ENCODE measurements at places on chromosomes 7 and 10. TPM values are rescaled to one million over a fixed set of nuclear protein-coding genes. Genes with fewer than 3 reads are reported as not detected.

DNA sequence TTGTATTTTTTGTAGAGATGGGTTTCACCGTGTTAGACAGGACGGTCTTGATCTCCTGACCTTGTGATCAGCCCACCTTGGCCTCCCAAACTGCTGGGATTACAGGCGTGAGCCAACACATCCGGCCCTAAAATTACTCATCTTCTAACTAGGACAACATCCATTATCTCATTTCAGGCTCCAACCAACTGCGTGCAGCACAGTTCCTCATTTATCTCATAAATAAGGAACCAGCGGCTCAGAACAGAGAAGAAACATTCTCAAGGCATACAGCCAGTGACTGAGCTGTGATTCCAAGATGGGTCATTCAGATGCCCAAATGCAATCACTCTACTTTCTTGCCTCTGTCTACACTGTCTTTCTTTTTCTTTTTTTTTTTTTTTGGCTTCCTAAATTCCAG, 356.1 kb downstream of the ELMO1 start:
- DNase-seq: no peak
- H3K4me1 ChIP-seq: peaks cover 15% of the 10 kb centered on the region
- H3K27me3 ChIP-seq: no peaks in the 10 kb centered on the region
- no peak overlapping the region for H3K4me3 ChIP-seq

- no peaks in the 10 kb centered on the region for H3K36me3 ChIP-seq
- H3K4me3 ChIP-seq: peak overlapping the region; percentile 80
- H3K4me1 ChIP-seq: peaks cover 62% of the 10 kb centered on the region
- DNase-seq: peak; percentile 50
- H3K27me3 ChIP-seq: no peaks in the 10 kb centered on the region
These were observed 14.1 kb upstream of the DDIT4 start for GRCh38 chr10:72259491-72260238.

DNA sequence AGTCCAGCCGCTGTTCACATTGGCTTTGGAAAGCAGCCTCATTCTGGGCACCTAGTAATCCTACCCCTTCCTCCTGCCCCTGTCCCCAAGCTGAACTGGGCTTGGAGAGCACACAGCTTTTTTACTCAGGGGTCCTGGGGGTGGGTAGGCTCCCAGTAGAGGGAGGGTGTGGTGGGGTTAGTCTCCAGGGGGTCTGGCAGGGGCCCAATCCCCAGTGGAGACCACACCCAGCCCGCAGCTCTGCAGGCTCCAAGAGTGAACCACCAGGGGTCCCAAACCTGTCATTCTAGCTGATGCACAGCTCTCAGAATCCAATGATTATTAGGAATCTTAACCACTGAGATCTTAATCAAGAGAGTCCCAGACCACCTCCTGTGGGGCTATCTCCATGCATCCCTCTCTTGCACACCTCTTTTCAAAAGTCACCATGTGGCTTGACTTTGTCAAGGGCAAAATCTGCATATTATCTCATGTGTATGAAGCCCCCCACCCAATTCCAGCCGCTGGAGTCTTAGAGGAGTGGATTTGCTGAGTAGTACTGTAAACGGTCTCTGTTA, 2.7 kb downstream of the HOXA11 start:
- no peak overlapping the region for H3K27ac ChIP-seq
- H3K27me3 ChIP-seq: peaks cover 85% of the 10 kb centered on the region
- no peak overlapping the region for H3K4me3 ChIP-seq
- DNase-seq: no peak

DNA sequence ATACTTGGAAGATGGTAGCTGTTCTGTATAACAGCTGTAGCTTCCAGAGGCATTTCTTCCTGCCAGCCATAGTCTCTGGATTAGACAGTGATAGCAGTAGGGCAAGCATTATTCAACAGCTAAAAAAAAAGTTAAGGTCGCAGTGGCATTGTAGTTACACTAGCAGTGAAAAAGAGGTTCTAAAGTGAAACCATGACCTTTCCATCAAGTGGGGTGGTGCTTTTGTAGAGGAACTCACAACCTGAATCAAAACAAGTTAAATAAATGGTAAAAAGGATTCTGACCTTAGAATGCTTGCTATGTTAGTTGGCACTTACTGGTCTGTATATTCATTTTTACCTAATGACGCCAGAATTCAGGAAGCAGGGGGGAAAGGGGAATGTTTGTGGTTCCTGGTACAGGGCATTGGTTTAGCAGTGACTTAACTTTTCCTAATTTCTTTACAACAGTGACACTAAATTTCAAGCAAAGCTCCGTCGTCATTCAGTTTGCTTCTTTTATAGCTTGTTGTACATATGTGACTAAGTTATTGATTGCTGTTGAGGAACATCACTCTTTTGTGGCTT, 55.0 kb downstream of the GBF1 start:
- DNase-seq: no peak
- no peak overlapping the region for H3K4me3 ChIP-seq
- no peaks in the 10 kb centered on the region for H3K27me3 ChIP-seq
- H3K36me3 ChIP-seq: peaks cover 13% of the 10 kb centered on the region
- H3K27ac ChIP-seq: peak overlapping the region; percentile 34

GRCh38 chr10:119131512-119132240, 27.8 kb downstream of the DENND10 start:
- peak overlapping the region; percentile 81 for H3K4me3 ChIP-seq

- no peaks in the 10 kb centered on the region for H3K27me3 ChIP-seq
- no peak overlapping the region for H3K4me3 ChIP-seq
- DNase-seq: no peak
- H3K27ac ChIP-seq: no peak overlapping the region
- no peaks in the 10 kb centered on the region for H3K36me3 ChIP-seq
- no peaks in the 10 kb centered on the region for H3K4me1 ChIP-seq
These were observed 375.5 kb upstream of the LRRTM3 start for GRCh38 chr10:66550351-66550750.

GRCh38 chr10:11548768-11549099, 62.7 kb downstream of the USP6NL start:
- H3K27me3 ChIP-seq: no peaks in the 10 kb centered on the region
- peaks cover 10% of the 10 kb centered on the region for H3K4me1 ChIP-seq
- no peak overlapping the region for H3K27ac ChIP-seq
- no peak overlapping the region for H3K4me3 ChIP-seq

GRCh38 chr7:151088019-151088855, 2.0 kb downstream of the AGAP3 start:
- H3K36me3 ChIP-seq: no peaks in the 10 kb centered on the region
- H3K4me1 ChIP-seq: peaks cover 17% of the 10 kb centered on the region
- DNase-seq: no peak
- peaks cover 19% of the 10 kb centered on the region for H3K27me3 ChIP-seq
- peak overlapping the region; percentile 35 for H3K4me3 ChIP-seq
- no peak overlapping the region for H3K27ac ChIP-seq

DNA sequence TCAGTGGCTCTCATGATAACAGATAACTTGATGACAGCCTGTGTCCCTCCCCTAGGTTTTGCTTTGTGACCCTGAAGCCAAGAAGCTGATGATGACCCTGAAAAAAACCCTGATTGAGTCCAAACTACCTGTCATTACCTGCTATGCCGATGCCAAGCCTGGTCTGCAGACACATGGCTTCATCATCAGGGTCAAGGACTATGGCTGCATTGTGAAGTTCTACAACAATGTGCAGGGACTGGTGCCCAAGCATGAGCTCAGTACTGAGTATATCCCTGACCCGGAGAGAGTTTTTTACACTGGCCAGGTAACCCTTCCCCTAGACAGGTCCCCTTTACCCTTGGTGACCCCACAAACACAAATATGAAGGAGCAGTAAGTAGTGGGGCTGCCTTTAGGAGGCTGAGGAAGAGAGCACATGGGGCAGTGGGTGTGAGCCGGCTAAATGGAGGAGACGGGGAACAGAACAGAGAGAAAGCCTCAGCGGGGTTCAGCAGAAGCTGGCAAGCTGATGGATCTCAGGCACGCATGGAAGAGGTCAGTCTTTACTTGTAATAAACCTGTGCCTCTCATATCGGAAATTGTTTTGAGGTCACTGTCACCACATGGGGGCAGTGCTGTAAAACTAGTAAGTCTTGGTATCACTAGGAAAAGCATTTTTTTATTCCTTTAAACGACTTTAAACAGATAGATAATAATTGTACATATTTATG, 20.2 kb downstream of the PDCD11 start:
- H3K27me3 ChIP-seq: no peaks in the 10 kb centered on the region
- DNase-seq: peak; percentile 53
- H3K4me3 ChIP-seq: no peak overlapping the region
- H3K36me3 ChIP-seq: peaks cover 26% of the 10 kb centered on the region
- H3K27ac ChIP-seq: no peak overlapping the region
- H3K4me1 ChIP-seq: peaks cover 2% of the 10 kb centered on the region

DNA sequence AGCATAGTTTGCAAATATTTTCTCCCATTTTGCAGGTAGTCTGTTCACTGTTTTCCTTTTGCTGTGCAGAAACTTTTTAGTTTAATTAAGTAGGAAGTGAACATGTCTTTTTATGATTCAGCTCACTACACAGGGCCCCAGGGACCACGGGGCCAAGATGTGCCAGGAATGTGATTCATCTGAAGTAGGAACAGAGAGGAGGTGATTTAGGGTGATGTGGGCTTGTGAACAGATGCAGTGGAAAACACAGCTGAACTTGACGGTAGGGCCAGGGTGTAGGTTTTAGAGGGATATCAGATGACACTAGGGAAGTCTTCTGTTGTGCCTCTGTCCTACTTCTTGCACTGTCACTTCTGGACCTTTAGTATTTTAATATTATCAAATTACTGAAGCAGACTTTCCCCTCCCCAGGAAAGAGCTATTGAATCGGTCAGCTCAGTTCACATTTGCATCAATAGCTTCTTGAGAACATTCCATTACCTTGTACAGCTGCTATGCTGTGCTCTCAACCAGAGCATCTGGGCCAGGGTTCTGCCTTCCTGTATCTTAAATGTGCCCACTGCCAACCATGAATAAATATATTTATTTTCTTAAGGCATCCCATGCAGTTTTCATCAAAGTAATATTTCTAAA, 96.9 kb downstream of the OSBPL3 start:
- H3K27me3 ChIP-seq: no peaks in the 10 kb centered on the region
- no peak overlapping the region for H3K4me3 ChIP-seq
- H3K36me3 ChIP-seq: peaks cover 31% of the 10 kb centered on the region
- H3K4me1 ChIP-seq: peaks cover 34% of the 10 kb centered on the region
- H3K27ac ChIP-seq: no peak overlapping the region

DNA sequence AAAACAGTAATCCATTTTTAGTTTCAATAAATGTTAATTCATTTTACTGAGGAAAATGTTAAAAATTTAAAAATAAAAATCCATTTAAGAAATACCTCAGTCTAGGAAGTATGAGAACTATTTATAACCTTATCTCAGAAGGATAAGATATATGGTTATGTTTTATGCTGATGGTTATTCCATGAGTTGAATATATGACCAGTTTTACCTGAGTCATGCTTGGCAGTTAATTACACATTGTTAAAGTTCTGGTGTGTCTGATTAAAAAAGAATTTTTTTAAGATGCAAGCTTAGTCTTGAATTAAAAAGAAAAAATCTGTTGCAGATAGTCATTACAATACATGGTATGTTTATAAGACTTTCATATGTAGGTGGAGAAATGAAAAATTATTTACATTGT, 191.7 kb downstream of the ARL4A start:
- H3K27ac ChIP-seq: no peak overlapping the region
- no peak for DNase-seq
- no peaks in the 10 kb centered on the region for H3K4me1 ChIP-seq
- no peaks in the 10 kb centered on the region for H3K36me3 ChIP-seq

GRCh38 chr7:150959081-150959480, 19.0 kb downstream of the KCNH2 start:
- H3K36me3 ChIP-seq: no peaks in the 10 kb centered on the region
- DNase-seq: no peak
- peaks cover 35% of the 10 kb centered on the region for H3K27me3 ChIP-seq
- peaks cover 3% of the 10 kb centered on the region for H3K4me1 ChIP-seq
- no peak overlapping the region for H3K4me3 ChIP-seq
- no peak overlapping the region for H3K27ac ChIP-seq

- H3K27me3 ChIP-seq: no peaks in the 10 kb centered on the region
- no peak overlapping the region for H3K27ac ChIP-seq
- peaks cover 9% of the 10 kb centered on the region for H3K4me1 ChIP-seq
- H3K36me3 ChIP-seq: peaks cover 15% of the 10 kb centered on the region
These were observed 51.2 kb downstream of the KIF5B start for GRCh38 chr10:32005050-32005449.

- no peak for DNase-seq
- no peaks in the 10 kb centered on the region for H3K36me3 ChIP-seq
- H3K27me3 ChIP-seq: no peaks in the 10 kb centered on the region
- no peaks in the 10 kb centered on the region for H3K4me1 ChIP-seq
- no peak overlapping the region for H3K4me3 ChIP-seq
These were observed 59.6 kb upstream of the ZRANB1 start for GRCh38 chr10:124882313-124882712.

- H3K4me1 ChIP-seq: peaks cover 2% of the 10 kb centered on the region
- no peaks in the 10 kb centered on the region for H3K27me3 ChIP-seq
- H3K4me3 ChIP-seq: no peak overlapping the region
- no peak for DNase-seq
- H3K27ac ChIP-seq: no peak overlapping the region
These were observed 181.9 kb downstream of the USP6NL start for GRCh38 chr10:11429439-11430052.

DNA sequence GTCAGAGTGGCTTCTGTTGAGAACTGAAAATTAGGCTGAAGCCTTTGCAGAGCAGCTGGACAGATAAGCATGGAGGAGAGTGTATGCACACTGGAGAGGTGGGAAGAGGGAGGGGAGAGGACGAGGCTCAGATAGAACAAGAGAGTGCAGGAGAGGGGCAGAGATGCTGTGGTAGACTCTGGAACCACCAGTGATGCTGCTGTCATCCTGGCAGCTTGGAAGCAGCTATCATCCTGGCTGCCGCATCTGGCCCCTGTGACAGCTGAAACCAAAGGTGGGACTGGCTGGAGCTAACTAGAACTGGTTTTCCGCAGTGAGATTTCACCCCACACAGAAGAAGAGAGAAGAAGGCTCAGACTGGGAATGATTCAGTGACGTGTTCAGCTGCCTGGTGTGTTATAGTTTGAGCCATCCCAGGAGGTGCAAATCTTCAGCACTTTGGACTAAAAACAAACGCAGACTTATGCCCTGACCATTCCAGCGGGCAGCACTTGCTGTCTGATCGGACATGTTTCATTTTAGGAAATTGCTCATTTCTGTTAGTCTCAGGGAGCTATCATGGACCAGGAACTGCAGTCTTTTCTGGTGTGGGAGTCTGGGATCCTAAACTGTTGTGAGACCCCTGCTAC, 38.4 kb downstream of the EEPD1 start:
- no peaks in the 10 kb centered on the region for H3K27me3 ChIP-seq
- no peaks in the 10 kb centered on the region for H3K36me3 ChIP-seq
- H3K4me3 ChIP-seq: no peak overlapping the region
- no peak overlapping the region for H3K27ac ChIP-seq
- H3K4me1 ChIP-seq: no peaks in the 10 kb centered on the region

- H3K4me3 ChIP-seq: no peak overlapping the region
- H3K27ac ChIP-seq: no peak overlapping the region
- H3K27me3 ChIP-seq: no peaks in the 10 kb centered on the region
These were observed 147.4 kb downstream of the CUX1 start for GRCh38 chr7:101964680-101965452.

The GPR85 gene
- total RNA-seq: not detected

The CTNNA3 gene
- 3.6 TPM for total RNA-seq

The WDR86 gene
- 2.1 TPM for total RNA-seq

The TMEM270 gene
- not detected for total RNA-seq

The HIPK2 gene
- 19.5 TPM for total RNA-seq

The GNG11 gene
- not detected for total RNA-seq

The CELF2 gene
- 168 TPM for total RNA-seq

The MBL2 gene
- not detected for total RNA-seq

The AIFM2 gene
- 7.9 TPM for total RNA-seq

The GHRHR gene
- not detected for total RNA-seq
